Prostate gland (tissue), 2 donors: ENCODE measurements at places on chromosomes 5 and 9. TPM values are rescaled to one million over a fixed set of nuclear protein-coding genes. Genes with fewer than 3 reads are reported as not detected.
A peak's percentile ranks its signal among the peaks of the same experiment; 100 is the strongest.

DNA sequence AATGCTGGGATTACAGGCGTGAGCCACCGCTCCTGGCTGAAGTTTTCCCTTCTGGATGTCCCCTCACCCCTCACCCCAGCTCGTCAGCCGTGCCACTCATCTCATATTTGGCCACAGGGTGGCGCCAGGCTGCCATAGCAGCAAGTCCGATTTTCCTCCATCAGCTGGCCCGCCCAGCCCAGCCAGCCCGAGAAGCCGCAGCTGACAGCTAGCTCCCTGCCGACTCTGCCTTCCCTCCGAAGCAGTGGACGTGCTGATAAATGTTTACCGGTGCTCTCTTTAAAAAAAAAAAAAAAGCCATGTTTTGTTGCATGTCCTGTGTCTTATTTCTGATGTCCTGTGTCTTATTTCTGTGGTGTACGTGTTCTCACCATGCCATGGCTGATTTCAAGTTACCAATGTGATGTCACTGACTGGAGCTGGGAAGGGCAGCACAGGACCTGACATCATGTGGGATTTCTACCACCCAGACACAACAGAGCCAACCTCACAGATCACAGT is 58.3 kb downstream of the PFDN1 start:
- H3K36me3 ChIP-seq = no peaks in the 10 kb centered on the region
- H3K4me1 ChIP-seq = peaks cover 4% of the 10 kb centered on the region
- no peak overlapping the region for H3K27ac ChIP-seq

The CCNO gene
- 5.6 TPM for total RNA-seq

GRCh38 chr5:172454358-172455086 is at the start of gene SH3PXD2B:
TSS of gene SH3PXD2B (minus strand) at chr5:172454525. CDS start at chr5:172454352, 173 bp downstream.
- H3K27me3 ChIP-seq = no peaks in the 10 kb centered on the region
- peaks cover 5% of the 10 kb centered on the region for H3K4me1 ChIP-seq
- no peaks in the 10 kb centered on the region for H3K36me3 ChIP-seq
- peak within 1 kb of the TSS; percentile 85 for H3K27ac ChIP-seq

The PHF24 gene
- total RNA-seq = not detected

- no peaks in the 10 kb centered on the region for H3K36me3 ChIP-seq
- DNase-seq = no peak
- no peaks in the 10 kb centered on the region for H3K4me1 ChIP-seq
- H3K27ac ChIP-seq = no peak overlapping the region
- no peak overlapping the region for H3K4me3 ChIP-seq
- no peaks in the 10 kb centered on the region for H3K27me3 ChIP-seq
These were observed 112.4 kb upstream of the PRLR start for GRCh38 chr5:35342664-35343063.

The PCSK1 gene
- total RNA-seq = 0.14 TPM

The PCDHB16 gene
- 4.4 TPM for total RNA-seq

DNA sequence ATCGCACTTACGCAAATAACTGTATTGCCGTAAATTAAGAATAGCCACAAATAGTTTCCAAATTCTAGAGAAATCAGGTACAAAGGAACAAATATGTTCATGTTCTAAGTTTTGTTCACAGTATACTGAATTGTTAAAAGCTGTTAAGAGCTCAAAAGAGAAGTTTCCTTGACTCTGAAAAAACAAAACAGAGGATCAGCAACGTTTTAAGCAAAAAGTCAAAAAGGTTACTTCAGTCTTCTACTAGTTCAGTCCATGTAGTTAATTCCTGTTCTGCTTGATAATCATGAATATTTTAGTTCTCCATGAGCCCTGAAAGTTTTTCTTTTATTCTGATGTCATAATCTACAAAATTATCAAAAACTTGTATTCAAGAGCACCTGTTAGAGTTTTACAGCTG is 128.6 kb upstream of the MAST4 start:
- no peak overlapping the region for H3K4me3 ChIP-seq
- H3K4me1 ChIP-seq = no peaks in the 10 kb centered on the region
- H3K27me3 ChIP-seq = no peaks in the 10 kb centered on the region
- no peaks in the 10 kb centered on the region for H3K36me3 ChIP-seq

DNA sequence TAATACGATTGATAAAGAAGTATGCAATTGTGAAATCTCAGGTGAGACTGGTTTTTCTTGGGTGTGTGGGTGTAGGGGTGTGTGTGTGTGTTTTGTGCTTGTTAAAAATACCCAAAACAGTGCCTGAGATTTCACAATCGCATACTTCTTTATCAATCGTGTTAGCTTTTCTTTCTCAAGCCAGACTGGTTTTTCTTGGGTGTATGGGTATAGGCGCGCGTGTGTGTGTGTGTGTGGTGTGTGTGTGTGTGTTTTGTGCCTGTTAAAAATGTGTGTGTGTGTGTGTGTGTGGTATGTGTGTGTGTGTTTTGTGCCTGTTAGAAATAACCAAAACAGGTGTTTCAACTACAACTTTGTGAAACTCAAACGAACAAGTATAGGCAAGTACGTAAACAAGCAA is 53.7 kb downstream of the CERT1 start:
- no peak overlapping the region for H3K4me3 ChIP-seq
- peak overlapping the region; percentile 14 for H3K27ac ChIP-seq
- peak; percentile 45 for DNase-seq
- no peaks in the 10 kb centered on the region for H3K4me1 ChIP-seq

GRCh38 chr9:27499451-27499850 is 24.6 kb upstream of the IFNK start:
- H3K36me3 ChIP-seq = no peaks in the 10 kb centered on the region
- no peak overlapping the region for H3K4me3 ChIP-seq
- H3K27me3 ChIP-seq = no peaks in the 10 kb centered on the region
- H3K27ac ChIP-seq = no peak overlapping the region

DNA sequence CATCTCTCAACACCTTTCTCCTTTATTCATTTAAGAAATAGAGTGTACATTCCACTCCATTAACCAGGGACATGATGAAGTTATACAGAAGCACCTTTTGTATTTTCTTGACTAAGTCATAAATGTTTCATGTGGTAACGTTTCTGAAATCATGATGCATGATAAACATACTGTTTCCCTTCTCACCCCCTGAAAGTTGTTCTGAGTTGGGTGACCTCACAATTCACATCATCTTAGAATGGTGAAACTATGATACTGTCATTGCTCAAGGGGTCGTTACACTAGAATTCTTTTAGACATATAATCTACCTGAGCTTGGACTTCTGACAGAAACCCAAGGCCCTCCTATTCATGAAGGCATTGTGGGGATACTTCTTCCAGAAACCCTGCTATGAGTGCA is 37.8 kb upstream of the MIER3 start:
- no peak overlapping the region for H3K27ac ChIP-seq
- H3K4me1 ChIP-seq = no peaks in the 10 kb centered on the region
- no peak for DNase-seq
- no peak overlapping the region for H3K4me3 ChIP-seq
- H3K36me3 ChIP-seq = no peaks in the 10 kb centered on the region
- H3K27me3 ChIP-seq = no peaks in the 10 kb centered on the region

The GNE gene
- 34.5 TPM for total RNA-seq

DNA sequence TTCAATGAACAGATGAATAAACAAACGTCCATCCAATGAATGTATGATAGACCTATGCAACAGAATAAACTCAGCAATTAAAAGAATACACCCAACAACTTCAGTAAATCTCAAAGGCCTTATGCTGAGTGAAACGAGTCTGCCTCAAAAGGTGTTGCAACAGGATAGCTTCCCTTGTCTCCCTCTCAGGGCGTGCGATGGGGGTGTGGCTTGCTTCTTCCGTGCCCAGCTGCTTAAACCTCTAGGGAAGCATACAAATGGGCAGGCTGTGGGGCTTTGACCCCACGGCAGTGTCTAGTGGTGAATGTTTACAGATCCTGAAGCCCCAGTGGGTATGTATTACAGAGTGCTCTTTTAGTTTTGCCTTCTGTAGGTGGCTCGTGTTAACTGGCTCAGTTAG is 87.0 kb upstream of the CCL21 start:
- H3K4me1 ChIP-seq = no peaks in the 10 kb centered on the region
- no peak overlapping the region for H3K27ac ChIP-seq
- no peak overlapping the region for H3K4me3 ChIP-seq
- H3K36me3 ChIP-seq = no peaks in the 10 kb centered on the region
- no peaks in the 10 kb centered on the region for H3K27me3 ChIP-seq

The SV2C gene
- total RNA-seq = 0.96 TPM

DNA sequence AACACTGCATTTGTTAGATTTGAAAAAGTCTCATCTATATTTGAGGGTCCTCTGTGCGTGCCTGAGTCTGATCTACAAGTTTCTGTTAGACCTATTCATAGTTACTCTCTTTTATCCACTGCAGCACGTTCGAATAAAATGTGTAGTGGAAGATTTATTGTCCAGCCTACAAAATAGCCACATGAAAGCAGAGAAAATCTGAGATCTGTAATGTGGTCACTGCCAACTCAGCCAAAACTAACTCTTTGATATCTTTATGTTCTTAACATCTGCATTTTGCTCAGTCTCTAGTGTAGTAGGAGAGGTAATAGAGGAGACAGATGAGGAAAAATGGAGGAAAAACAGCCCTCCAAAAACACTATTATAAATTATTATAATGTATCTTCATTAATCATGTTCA is 354.0 kb downstream of the NPR3 start:
- H3K27me3 ChIP-seq = no peaks in the 10 kb centered on the region
- H3K4me3 ChIP-seq = no peak overlapping the region
- no peaks in the 10 kb centered on the region for H3K4me1 ChIP-seq
- no peak for DNase-seq

The PCAT7 gene
- total RNA-seq = 4.4 TPM

The FBXO10 gene
- 8.5 TPM for total RNA-seq

- no peaks in the 10 kb centered on the region for H3K36me3 ChIP-seq
- no peak overlapping the region for H3K4me3 ChIP-seq
- DNase-seq = no peak
- no peak overlapping the region for H3K27ac ChIP-seq
- no peaks in the 10 kb centered on the region for H3K4me1 ChIP-seq
These were observed 25.2 kb upstream of the ENTREP1 start for GRCh38 chr9:69299826-69300225.

The DRD1 gene
- total RNA-seq = 0.28 TPM

DNA sequence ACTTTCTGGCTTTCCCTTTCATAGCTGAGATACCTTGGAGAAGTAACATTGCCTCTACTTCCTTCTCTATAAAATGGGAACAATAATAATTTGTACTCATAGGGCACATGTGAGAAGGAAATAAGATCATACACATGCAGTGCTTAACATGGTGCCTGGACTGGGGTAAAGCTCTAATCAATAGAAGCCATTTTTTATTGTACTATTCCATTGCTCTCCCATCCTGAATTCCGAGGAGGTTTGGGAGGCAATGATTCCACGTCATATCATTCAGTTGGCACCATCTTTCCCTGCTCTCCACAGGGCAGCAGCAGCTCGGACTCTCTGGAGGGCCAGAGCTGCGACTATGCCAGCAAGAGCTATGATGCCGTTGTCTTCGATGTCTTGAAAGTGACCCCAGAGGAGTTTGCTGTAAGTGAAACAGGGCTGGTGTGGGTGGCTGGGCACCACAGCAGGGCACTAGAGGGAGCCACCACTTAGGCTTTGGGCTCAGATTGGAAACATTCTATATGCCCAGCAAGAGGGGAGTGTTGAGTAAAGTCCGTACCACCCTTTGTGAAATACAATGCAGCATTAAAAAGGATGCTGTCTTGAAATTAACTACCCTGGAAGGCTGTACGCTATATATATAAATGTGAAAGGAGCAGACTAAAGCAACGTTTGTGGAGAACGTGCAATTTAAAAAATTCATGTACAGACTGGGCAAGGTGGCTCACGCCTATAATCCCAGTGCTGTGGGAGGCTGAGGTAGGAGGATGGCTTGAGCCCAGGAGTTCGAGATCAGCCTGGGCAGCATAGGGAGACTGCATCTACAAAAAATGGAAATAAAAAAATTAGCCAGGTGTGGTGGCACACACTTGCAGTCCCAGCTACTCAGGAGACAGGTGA is 51.2 kb downstream of the RALGPS1 start:
- no peaks in the 10 kb centered on the region for H3K4me1 ChIP-seq
- no peaks in the 10 kb centered on the region for H3K27me3 ChIP-seq
- H3K36me3 ChIP-seq = no peaks in the 10 kb centered on the region
- no peak overlapping the region for H3K27ac ChIP-seq
- DNase-seq = peak; percentile 36

The PCDHAC2 gene
- total RNA-seq = 11.6 TPM

The SAXO1 gene
- total RNA-seq = 0.36 TPM

GRCh38 chr5:16428359-16428758 is 37.2 kb downstream of the ZNF622 start:
- no peak overlapping the region for H3K4me3 ChIP-seq
- no peaks in the 10 kb centered on the region for H3K36me3 ChIP-seq
- H3K4me1 ChIP-seq = no peaks in the 10 kb centered on the region
- no peaks in the 10 kb centered on the region for H3K27me3 ChIP-seq
